ENCODE measurements at places on chromosomes 3 and 15.

DNA sequence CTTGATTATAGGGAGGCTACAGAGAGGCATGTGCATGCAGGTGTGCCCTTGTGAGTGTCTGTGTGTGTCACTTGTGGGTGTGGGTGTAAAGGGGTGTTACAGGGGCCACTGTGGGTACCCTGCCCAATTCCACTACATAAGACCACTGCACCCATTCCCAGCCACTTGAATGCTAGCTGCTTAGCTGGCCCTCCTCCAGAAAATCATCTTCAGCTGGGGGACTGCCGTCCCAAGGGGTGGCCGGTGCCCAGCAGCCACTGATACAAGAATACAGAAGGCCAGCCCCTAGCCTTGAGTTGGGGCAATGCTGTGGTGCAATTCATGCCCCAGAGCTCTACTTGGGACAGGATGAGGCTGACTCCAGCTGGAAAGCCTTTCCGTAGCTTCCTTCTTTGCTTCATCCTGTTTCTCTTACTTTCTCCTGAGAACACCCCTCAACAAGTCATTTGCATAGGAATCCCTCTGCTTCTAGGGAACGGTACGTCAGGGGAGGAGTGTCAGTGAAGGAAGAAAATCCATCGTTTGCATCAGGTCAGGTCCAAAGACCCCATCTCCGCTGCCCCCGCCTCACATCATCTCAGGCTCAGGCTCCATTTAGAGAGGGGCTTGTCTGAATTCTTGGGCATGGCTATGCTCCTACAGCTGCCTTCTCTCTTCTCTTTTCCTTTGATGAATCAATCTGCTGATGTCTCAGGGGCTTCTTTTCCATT, 72.0 kb downstream of the SCN5A start:
- DNase-seq = no peak

- DNase-seq = no peak
Observed at GRCh38 chr3:48504051-48504946, at the start of gene SHISA5. SHISA5 (minus strand) TSS chr3:48504174; CDS start chr3:48504094, 80 bp downstream.

GRCh38 chr15:76972389-76973361, 22.3 kb upstream of the PSTPIP1 start:
- no peak for DNase-seq

- no peak for DNase-seq
Observed at GRCh38 chr3:55709411-55710012, 222.4 kb upstream of the WNT5A start.

DNA sequence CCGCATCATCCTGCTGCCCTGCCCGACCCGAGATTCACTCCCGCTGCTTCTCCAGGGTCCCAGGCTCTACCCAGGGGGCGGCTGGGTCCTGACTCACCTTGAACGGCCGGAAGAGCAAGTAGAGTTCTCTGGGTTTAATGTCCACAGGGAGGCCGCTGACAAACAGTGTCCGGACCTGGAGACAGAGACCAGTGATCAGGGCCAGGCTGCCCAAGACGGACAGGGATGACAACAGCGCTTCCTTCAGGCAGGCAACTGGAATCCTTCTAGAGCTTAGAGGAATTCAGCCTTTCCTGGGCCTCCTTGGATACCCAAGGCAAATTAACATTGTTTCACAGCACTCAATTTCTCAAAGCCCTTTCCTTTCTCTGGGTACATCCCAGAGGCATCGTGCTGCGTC, 23.9 kb downstream of the RBPMS2 start:
- no peak for DNase-seq

DNA sequence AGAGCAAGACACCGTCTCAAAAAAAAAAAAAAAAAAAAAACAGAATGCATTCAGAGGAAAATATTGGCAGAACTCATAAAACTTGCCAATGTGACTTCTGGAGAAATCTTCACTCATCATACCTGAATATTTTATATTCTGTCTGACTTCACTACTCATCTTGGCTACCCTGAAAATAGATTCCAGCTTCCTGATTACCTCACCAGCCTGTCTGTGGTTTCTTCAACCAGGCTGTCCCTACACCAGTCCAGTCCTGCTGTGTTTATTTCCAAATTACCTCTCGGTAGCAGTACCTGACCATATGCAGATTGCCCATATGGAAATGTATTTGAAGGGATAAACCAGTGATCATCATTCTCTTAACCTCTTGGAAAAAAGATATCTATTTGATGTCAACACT, 9.3 kb upstream of the P3H2 start:
- no peak for DNase-seq

DNA sequence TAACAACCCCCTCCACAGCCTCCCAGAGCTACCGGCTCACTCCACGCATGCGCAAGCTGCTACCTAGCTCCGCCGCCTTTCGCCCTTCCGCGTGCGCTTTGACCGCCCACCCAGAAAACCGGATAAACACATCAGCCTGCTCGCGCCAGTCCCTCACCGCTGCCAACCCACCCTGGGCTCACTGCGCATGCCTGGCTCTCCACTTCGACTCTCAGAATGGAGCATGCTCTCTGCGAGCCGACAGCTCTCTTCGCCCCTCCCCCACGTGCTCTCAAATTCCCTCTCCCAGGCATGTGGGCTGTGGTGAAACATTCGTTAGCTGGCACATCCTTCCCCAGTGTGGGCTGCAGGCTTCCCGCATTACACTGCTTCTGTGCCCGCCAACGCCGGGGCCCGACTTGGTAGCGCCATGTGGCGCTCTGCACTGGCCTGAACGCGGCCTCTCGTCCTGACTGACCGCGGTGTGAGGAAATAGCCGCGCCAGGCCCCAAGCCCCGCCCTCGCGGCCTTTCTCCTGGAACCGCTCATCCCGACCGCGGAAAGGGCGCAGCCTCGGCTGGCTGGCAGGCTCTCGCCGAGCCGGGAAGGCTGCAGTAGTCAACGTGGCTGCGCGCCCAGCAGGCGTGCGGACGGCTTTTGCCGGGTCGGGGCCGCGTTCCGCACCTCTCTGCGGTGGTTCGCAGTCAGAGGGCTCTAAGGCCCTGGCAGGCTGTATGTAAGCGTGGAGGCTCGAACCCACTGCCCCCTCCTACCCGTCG, 445 bp upstream of the MSL2 start:
- DNase-seq = peak; percentile 91

- DNase-seq = peak; percentile 56
Observed at GRCh38 chr15:66269326-66270090, 16.0 kb upstream of the MEGF11 start.

- no peak for DNase-seq
Observed at GRCh38 chr15:39130556-39131379, 450.1 kb upstream of the THBS1 start.

DNA sequence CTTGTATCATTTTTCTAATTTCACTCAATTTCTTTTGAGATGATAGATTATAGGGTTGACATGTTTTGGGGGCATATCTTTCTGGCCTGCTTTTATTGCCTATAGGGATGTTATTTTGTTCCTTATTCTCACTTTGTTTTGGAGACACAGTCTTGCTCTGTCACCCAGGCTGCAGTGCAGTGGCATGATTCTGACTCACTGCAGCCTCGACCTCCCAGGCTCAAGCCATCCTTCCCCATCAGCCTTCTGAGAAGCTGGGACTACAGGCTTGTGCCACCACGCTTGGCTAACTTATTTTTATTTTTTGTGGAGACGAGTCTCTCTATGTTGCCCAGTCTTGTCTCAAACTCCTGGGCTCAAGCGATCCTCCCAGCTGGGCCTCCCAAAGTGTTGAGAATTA, 72.8 kb upstream of the FAN1 start:
- DNase-seq = no peak

- no peak for DNase-seq
Observed at GRCh38 chr3:57268416-57268815, 24.1 kb downstream of the ASB14 start.

DNA sequence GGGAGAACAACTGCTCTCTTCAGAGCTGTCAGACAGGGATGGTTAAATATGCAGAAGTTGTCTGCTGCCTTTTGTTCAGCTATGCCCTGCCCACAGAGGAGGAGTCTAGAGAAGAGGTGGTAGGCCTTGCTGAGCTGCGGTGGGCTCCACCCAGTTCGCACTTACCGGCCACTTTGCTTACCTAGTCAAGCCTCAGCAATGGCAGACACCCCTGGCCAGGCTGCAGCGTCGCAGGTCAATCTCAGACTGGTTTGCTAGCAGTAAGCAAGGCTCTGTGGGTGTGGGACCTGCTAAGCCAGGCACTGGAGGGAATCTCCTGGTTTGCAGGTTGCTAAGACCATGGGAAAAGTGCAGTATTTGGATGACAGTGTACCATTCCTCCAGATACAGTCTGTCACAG, 12.3 kb upstream of the TMEM45A start:
- no peak for DNase-seq

DNA sequence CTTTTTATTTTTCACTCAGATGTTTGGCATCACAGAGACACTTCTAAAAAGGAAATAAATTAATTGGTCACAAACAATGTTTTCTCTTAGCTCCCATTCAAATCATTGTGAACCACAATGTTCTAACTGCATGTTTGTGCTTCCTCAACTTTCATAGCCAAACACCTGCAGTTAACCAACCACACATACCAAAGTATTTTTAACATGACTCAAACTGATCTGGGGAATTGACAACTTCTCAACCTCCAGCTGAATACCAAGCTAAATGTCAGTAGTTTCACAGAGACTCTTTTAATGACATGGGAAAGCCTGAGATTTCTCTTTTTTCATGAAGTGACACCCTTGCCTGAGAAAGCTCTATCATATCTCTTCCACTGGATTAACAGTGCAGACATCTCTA, 217.9 kb upstream of the MME start:
- no peak for DNase-seq

DNA sequence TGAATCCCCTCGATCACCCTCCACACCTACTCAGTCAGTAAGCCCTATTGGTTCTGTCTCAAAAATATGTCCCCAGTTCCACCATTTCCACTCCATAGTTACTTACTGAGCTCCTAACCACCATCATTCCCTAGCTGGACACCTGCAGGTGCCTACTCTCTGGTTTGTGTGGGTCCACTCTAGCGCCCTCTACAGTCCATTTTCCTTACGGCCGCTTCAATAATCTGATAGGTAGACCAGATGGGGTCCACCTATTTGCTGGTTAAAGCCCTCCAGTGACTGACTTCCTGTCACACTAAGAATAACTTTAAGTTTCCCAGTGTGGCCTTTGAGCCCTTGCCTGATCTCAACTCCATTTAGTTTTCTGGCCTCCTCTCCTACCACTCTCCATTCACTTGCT, 5.0 kb downstream of the GXYLT2 start:
- no peak for DNase-seq

GRCh38 chr3:18716101-18716500, 291.0 kb upstream of the SATB1 start:
- DNase-seq = no peak

DNA sequence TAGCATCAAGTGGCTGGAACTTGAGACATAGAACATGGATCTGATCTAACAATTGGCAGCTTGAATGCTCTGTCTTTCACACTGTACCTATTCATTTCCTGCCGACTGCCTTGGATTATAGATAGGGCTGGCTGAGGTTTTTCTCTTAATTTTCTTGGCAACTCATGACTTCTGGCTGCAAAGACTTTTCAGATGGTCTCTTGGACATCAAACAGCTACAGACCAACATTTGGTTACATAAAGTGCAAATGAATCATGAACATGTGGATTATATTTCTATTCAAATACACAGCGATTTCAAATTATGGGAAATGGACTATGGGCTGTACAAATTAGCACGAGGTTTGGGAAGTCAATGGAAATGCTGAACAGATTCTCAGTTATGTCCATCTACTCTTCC, 26.2 kb upstream of the IL16 start:
- peak; percentile 10 for DNase-seq

GRCh38 chr3:72266016-72266370, 481.0 kb upstream of the PROK2 start:
- DNase-seq = no peak

DNA sequence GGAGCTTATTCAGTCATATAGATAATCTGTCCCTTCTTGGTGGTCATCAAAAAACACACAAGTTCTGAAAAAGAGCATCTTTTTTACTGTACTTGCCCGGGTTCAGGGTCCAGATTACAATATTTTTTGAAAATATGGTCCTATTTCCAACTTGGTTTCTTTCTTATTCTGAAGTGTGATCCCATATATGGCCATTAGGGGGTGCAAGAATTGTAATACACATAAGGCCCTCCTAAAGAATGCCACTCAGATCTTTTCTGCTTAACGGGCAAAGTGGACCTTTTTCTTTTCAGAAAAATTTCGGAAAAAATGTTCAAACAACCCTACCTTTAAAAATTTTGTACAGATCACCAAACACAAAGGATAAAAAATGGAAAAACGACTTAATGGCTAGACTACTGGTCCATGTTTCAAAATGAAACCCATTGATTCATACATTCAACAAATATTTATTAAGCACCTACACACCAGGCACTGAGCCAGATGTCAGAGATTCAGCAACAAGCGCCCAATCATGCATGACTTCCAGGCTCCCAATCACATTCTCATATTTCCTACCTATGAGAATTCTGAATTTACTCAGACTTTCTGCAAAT, 102.0 kb upstream of the MYRIP start:
- peak; percentile 6 for DNase-seq

- no peak for DNase-seq
Observed at GRCh38 chr15:40441565-40442531, 1.1 kb downstream of the BAHD1 start.

DNA sequence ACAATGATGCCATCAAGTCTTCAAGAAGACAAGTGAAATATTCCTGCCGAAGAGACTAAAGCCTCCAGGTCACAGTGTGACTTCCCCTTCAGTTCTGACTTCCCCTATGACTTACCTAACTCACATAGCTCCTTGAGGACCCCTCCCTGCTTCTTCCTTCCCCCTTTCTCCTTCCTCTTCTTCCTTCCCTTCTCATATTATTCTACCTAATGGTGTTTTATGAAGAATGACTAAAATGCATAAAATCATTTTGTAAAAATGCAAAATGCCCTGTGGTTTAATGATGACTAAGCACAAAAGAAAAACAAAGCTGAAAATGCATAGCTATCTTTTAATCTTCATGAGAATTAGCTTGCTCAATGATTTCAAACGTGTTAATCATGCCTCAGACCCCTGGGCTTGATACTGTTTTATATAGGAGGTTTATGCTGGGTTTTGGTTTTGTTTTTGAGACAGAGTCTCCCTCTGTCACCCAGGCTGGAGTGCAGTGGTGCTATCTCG, 26.1 kb upstream of the TM4SF4 start:
- DNase-seq = no peak

GRCh38 chr15:89115547-89115946, 27.3 kb downstream of the ABHD2 start:
- DNase-seq = peak; percentile 75

- no peak for DNase-seq
Observed at GRCh38 chr15:44035781-44036699, 159.0 kb downstream of the FRMD5 start.

DNA sequence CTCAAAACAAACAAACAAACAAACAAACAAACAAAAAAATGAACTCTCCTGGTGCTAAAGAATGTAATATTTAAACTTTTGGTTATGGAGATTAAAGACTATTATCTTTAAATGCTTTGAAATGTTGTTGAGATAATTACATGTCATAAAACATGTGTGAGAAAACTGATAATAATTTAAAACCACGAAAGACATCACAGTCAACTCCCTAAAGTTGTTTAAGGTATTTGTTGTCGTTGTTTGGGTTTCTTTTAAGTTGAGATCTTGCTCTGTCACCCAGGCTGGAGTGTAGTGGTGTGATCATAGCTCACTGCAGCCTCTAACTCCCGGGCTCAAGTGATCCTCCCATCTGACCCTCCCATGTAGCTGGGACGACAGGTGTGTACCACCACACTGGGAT, 12.0 kb downstream of the EFCAB12 start:
- no peak for DNase-seq

Measured in NCI-H510A treated with DMSO at 0.1 percent for 48 hours (cell line).